ENCODE measurements at places on chromosomes 7 and 10.

GRCh38 chr7:96337519-96337918 lies 15.6 kb upstream of the SLC25A13 start:
- no peak for DNase-seq

DNA sequence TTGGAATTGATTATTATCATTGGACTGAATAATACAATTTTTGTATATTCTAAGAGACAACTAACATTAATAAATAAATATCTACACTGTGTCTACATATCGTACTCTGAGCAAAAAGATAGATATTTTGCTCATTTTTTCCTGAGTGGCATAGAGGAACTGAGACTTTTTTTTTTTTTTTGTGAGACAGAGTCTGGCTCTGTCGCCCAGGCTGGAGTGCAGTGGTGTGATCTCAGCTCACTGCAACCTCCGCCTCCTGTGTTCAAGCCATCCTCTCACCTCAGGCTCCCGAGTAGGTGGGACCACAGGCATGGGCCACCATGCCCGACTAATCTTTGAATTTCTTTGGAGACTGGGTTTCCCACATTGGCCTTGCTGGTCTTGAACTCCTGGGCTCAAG lies 14.0 kb downstream of the KMT2E start:
- DNase-seq = no peak

- DNase-seq = no peak
Observed at GRCh38 chr7:553636-554111, 34.0 kb upstream of the PDGFA start.

GRCh38 chr10:33901166-33901565 lies 566.7 kb upstream of the NRP1 start:
- DNase-seq = no peak

DNA sequence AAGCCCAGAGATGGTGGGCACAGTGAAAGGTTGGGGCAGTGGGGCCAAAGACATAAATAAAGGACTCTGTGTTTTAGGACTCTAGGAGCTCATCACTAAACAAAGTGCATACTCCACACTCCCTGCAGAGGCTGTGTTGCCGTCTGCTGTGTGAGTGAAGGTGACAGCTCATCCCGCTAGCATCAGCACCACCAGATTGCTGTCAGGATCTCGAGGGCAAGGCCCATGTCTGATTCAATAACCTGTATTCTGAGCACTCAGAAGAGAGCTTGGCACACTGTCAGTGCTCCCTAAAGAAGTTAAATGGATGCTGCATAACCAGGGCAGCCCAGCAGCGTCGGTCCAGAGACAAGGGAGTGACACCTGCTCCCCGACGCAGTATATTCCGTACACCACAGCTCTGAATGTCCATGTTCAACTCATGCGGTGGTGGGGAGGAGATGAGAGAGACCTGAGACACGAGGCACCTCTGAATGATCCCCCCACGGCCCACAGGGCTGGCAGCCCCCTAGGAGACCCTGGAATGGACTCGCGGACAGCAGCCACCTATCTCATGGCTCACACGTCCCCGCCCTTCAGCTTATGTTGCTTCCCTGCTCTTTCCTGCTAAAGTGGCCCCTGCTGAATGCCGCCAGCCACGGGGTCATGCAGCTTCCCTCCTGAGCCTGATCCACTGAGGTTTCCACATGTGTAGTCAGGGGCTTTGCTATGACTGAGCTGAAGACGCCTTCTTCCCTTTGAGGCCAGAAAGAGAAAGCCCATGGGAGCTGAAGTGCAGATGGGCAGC lies 132.7 kb upstream of the KCNMA1 start:
- DNase-seq = no peak

GRCh38 chr10:21135023-21135931 lies 238.2 kb upstream of the NEBL start:
- peak; percentile 51 for DNase-seq

DNA sequence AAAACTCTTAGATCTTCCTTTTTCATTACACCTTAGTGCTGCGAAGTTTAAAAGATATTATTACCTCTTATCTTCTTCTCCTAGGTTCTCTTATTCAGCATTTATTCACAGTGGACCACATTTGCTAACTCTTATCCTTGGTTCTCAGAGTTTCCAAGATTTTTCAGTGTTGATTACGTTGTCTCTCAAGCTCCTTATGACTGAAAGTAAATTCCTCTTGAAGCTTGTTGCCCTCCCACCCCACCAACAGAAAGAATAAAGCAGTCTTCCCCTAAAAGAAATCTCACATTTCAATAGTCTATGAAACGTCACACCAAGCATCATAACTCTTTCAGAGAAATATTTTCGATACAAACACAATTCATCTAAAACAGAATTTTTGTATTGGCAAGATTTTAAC lies 362.5 kb downstream of the MAGI2 start:
- no peak for DNase-seq

GRCh38 chr10:69504576-69505250 lies 53.4 kb downstream of the TSPAN15 start:
- no peak for DNase-seq

DNA sequence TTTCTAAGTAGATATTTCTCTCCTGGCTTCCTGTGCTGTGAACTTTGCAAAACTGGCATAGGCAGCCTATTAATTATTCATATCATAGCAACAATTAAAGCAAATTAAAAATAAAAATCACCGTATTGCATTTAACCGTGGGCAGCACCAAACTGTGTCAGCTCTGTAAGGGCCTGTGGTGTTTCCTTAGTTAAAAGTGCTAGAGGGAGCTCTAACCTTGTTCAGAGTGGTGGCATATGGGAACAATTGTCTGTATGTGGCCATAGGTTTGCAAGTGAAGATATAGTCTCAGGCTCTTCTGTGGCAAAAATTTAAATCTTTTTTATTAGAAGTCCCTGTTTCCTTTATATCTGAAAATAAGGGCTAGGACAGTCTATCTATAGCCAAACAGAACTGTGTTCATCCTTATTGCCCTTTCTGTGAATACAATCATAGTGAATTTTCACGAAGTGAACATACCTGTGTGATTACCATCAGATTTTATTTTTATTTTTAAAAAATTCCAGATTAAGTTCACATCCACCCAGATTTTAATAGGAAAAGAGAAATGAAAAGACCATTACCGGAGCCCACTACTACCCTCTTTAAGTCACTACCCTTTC lies 92.6 kb downstream of the POLL start:
- no peak for DNase-seq

GRCh38 chr7:92325858-92326257 lies 80.1 kb downstream of the ANKIB1 start:
- DNase-seq = no peak

DNA sequence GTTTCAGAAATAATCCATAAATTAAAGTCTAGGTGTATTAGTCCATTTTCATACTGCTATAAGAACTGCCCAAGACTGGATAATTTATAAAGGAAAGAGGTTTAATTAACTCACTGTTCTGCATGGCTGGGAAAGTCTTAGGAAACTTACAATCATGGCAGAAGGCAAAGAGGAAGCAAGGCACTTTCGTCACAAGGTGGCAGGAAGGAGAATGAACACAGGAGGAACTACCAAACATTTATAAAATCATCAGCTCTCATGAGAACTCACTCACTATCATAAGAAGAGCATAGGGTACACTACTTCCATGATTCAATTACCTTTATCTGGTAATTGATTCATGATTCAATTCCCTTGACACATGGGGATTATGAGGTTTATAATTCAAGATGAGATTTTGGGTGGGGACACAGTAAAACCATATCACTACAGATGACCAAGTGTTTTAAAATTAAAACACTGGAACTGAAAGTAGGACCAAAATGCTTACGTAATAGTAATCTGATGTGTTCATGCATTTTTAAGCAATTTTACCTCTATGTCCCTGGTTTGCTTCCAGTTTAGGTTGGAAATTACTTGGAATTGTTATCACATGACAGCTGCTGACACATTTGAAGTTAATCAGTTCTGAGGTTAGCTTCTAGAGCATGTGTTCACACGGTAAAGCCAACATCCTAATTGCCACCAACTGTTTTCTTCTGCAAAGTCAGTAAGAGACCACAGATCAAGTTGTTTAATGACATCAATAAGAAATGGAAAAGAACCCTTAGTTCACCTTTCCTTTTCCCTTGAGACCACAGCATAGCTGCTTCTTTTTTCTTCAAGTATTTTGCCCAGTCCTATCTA lies 48.4 kb upstream of the SEMA3C start:
- DNase-seq = no peak

DNA sequence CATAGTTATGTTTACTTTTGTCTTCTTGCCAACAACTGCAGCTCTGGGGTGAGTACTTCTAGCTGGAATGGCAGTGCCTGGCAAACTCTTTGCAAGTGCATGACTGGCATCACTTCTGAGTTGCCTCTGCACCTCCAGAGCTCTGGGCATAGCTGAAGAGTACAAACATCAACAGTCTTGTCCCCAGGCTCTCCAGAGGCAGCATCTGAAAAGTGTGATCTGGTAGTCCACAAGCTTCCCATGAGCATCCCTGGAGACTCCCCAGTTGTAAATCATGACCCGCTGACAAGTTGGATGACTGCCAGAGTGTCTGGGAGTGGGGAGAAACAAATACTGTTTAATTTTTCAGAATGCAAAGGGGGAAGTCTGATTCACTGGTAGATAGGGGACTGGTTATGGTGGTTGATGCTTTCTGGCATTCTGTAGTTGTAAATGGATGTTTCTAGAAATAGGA lies 138.9 kb upstream of the CDK13 start:
- DNase-seq = peak; percentile 18

DNA sequence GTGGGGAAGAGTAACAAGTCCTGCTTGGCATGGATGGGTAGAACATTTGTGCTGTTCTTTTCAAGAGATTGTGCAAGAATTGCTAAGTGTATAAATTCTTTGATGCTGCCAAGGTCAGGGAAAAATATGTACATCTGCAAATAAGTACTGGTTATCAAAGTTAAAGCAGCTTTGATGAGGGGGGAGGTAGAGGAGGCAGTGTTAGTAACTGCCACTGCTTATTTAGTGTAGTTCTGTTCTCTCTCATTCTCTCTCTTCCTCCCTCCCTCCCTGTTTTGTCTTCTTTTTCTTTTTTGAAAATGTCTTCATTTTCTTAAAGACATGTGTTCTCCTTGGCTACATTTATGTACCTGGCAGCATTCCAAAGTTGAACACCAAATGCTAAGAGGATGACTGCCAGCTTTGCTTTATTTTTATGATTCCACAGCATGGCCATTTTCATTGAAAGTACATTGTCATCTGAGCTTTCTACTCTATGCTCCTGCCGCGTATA lies 18.6 kb downstream of the CACNB2 start:
- DNase-seq = peak; percentile 60

GRCh38 chr10:81036257-81036656 lies 498.6 kb downstream of the SH2D4B start:
- DNase-seq = no peak

DNA sequence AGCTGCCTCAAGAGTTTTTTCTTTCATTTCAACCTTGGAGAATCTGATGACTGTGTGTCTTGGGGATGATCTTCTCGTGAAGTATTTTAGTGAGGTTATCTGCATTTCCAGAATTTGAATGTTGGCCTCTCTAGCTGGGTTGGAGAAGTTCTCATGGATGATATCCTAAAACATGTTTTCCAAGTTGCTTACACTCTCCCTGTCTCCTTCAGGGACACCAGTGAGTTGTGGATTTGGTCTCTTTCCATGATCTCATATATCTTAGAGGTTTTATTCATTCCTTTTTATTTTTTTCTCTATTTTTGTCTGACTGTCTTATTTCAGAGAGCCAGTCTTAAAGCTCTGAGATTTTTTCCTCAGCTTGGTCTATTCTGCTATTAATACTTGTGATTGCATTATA lies 282.3 kb upstream of the CSTF2T start:
- DNase-seq = no peak

DNA sequence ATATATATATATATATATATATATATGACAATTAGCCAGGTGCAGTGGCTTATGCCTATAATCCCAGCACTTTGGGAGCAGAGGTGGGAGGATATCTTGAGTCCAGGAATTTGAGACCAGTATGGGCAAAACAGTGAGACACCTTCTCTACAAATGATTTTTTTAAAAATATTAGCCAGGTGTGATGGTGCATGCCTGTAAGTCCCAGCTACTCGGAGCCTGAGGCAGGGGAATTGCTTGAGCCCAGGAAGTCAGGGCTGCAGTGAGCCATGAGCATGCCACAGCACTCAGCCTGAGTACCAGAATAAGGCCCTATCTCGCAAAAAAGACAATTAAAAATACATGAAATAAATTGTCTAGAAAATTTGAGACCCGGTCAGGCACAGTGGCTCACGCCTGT lies 47.2 kb upstream of the MSRB2 start:
- DNase-seq = no peak

DNA sequence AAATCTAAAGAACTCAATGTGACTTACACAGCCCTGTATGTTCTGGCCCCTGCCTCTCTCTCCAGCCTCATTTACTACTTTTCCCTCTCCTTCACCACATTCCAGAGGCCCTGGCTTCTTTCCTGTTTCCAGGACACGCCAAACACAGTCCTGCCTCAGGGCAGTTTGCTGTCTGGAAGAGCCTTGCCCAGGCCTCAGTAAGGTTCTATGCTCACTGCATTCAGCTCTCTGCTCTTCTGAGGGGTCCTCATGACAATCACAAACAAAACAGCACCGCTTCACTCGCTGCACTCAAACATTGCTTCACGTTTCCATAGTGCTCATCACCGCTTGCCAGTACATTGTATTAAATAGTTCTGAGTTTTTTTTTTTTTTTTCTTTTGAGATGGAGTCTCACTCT lies 35.1 kb upstream of the GARS1 start:
- peak; percentile 85 for DNase-seq

GRCh38 chr7:51263631-51264484 lies 52.8 kb downstream of the COBL start:
- DNase-seq = no peak

DNA sequence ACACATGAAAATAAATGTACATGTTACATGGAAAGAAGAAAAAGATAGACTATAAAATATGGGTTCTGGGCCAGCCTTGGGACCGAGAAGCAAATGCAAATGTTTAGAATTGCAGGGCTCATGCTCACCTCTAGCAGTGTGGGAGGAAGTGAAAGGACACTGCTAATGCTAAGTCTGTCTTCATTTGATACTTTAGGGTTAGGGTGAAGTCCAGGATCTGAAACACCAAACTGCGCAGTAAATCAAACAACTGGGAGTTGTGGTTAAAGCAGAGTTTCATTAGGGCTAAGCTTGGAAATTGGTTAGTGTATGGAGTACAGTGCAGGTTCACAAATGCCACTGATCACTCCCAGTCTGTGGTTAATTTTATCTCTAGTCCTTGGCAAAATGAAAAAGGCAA lies 73.2 kb upstream of the PDK4 start:
- DNase-seq = no peak

GRCh38 chr7:111743244-111743847 lies 181.1 kb upstream of the IMMP2L start:
- no peak for DNase-seq

- no peak for DNase-seq
Observed at GRCh38 chr10:116978901-116979300, 26.1 kb downstream of the SHTN1 start.
